ENCODE measurements at places on chromosomes 16 and 17. TPM values are rescaled to one million over a fixed set of nuclear protein-coding genes. Genes with fewer than 3 reads are reported as not detected.

DNA sequence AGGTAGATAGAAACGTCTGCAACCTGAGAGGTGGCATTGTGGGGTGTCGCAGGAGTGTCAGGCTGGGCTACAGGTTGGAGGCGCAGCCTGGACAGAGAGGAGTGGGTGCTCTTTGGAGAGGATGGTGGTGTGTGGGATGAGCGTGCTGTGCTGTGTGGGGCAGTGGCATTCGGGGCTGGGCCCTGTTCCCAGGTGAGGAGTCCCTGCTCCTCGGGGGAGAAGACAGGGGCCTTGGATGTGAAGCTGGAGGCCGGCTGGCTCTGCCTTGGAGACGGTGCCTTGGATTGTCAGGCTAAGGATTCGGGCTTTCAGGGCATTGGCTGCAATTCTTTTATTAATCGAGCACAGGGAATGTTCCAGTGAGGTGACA is 69.3 kb downstream of the BANP start:
- peaks cover 76% of the 10 kb centered on the region for H3K36me3 ChIP-seq
- H3K4me3 ChIP-seq = no peak overlapping the region
- H3K27me3 ChIP-seq = no peaks in the 10 kb centered on the region
- H3K4me1 ChIP-seq = peaks cover 8% of the 10 kb centered on the region
- no peak for DNase-seq

DNA sequence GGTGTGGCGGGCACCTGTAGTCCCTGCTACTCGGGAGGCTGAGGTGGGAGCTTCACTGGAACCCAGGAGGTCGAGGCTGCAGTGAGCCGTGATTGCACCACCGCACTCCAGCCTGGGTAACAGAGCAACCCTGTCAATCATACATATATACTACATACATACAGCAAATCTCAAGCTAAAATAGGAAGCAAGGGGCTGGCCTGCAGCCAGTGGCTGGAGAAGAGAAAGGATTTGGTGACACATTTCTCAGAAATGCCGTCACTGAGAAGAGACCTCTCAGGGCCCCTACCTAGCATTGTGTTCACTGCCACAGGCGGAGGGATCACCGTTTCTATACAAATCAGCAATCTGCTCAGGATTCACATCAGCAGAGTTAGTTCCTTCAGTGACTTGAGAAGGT is 16.9 kb downstream of the NARF start:
- H3K27ac ChIP-seq = no peak overlapping the region
- H3K27me3 ChIP-seq = no peaks in the 10 kb centered on the region

DNA sequence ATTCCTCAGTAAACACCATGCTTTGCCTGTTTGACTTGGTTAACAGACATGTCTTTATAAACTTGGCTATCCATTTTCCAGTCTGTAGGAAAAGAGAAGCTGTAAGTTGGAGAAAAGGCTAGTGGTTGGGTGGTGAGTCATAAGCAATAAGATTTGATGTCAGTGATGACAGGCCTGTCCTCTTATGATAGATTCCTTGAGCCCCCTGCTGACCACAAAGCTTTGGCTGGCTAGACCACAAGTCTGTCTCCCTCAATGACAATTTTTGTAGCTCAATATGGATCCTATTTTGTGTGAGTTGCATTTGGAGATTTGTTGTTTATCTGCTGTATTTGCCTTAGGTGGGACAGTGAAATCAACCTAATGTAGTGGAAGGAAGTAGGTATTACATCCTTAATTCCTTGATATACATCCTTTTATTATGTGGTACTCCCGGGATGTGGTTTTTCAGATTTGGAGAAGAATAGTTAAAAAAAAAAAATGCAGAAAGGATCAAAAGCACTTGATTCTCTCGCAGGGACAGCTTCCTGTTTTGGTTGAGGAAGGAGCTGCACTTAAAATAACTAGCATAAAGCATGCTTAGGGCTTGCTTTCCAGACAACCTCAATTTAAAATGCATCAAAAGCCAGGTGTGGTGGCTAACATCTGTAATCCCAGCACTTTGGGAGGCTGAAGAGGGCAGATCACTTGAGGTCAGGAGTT is 67.4 kb downstream of the SIAH1 start:
- no peak for DNase-seq
- H3K36me3 ChIP-seq = peaks cover 44% of the 10 kb centered on the region
- no peaks in the 10 kb centered on the region for H3K27me3 ChIP-seq
- H3K4me1 ChIP-seq = peaks cover 23% of the 10 kb centered on the region

Gene SOX8
- 0.18 TPM for total RNA-seq

Gene CLEC19A
- not detected for total RNA-seq

Gene PLEKHH3
- total RNA-seq = 1.4 TPM

- peaks cover 14% of the 10 kb centered on the region for H3K4me1 ChIP-seq
- H3K27ac ChIP-seq = no peak overlapping the region
- H3K36me3 ChIP-seq = no peaks in the 10 kb centered on the region
- DNase-seq = no peak
Observed at GRCh38 chr16:24610416-24610755, 71.0 kb downstream of the RBBP6 start.

- H3K27ac ChIP-seq = no peak overlapping the region
- peaks cover 32% of the 10 kb centered on the region for H3K4me1 ChIP-seq
- no peaks in the 10 kb centered on the region for H3K27me3 ChIP-seq
Observed at GRCh38 chr17:10161386-10161785, 37.0 kb downstream of the GAS7 start.

DNA sequence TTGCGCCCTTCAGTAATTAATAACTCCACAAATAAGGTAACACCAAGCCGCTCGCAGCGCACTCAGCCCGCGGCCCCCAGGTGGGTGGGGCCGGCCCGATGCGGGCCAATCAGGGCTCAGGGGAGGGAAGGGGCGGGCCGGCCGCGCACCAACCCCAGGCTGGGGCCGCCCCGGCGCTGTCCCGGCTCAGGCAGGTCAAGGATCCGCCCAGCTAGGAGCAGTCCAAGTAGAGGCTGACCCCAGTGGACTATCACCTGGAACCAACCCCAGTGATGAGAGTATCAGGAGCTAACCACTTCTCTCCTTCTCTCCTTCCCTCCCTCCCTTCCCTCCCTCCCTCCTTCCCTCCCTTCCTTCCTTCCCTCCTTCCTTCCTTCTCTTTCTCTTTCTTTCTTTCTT is 110.8 kb downstream of the C16orf78 start:
- H3K4me1 ChIP-seq = peaks cover 9% of the 10 kb centered on the region
- peaks cover 6% of the 10 kb centered on the region for H3K27me3 ChIP-seq
- no peaks in the 10 kb centered on the region for H3K36me3 ChIP-seq
- peak overlapping the region; percentile 4 for H3K4me3 ChIP-seq

- no peak overlapping the region for H3K4me3 ChIP-seq
- H3K27ac ChIP-seq = no peak overlapping the region
Observed at GRCh38 chr16:79036541-79036940, 564.0 kb downstream of the MAF start.

Gene TBC1D3G
- not detected for total RNA-seq

- peak overlapping the region; percentile 59 for H3K4me3 ChIP-seq
- no peak overlapping the region for H3K27ac ChIP-seq
- H3K36me3 ChIP-seq = no peaks in the 10 kb centered on the region
- DNase-seq = no peak
- peaks cover 31% of the 10 kb centered on the region for H3K27me3 ChIP-seq
Observed at GRCh38 chr17:56597495-56597990, 4.0 kb downstream of the NOG start.

Gene PLD2
- 49.9 TPM for total RNA-seq

- no peak overlapping the region for H3K4me3 ChIP-seq
- no peaks in the 10 kb centered on the region for H3K4me1 ChIP-seq
- no peak for DNase-seq
- no peaks in the 10 kb centered on the region for H3K36me3 ChIP-seq
Observed at GRCh38 chr17:69711541-69711940, 297.0 kb downstream of the MAP2K6 start.

- no peaks in the 10 kb centered on the region for H3K36me3 ChIP-seq
- H3K4me3 ChIP-seq = peak overlapping the region; percentile 78
- peaks cover 34% of the 10 kb centered on the region for H3K27me3 ChIP-seq
- peaks cover 18% of the 10 kb centered on the region for H3K4me1 ChIP-seq
- peak; percentile 31 for DNase-seq
Observed at GRCh38 chr16:74999609-75000480, 1.0 kb downstream of the ZNRF1 start.

Gene TMC7
- not detected for total RNA-seq

DNA sequence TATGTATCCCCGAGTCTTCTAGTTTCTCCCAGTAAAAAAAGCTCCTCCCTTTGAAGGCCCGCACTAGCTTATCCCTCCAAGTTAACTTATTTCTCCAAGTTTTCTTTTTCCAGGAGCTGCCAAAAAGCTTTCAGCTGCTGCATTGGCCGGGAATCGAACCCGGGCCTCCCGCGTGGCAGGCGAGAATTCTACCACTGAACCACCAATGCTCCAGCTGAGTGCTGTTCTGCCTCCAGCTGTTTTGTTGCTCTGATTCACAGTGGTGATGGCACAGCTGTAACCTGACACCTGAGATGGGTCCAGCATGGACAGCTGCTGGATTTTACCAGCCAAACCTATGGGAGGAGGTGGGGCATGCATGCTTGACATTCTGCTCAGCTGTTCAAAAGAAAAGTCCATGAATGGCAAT is 22.1 kb downstream of the VAC14 start:
- DNase-seq = no peak
- no peak overlapping the region for H3K4me3 ChIP-seq
- H3K36me3 ChIP-seq = peaks cover 87% of the 10 kb centered on the region
- no peaks in the 10 kb centered on the region for H3K4me1 ChIP-seq
- H3K27me3 ChIP-seq = no peaks in the 10 kb centered on the region

Gene TMEM231
- 4.0 TPM for total RNA-seq

- DNase-seq = no peak
- no peaks in the 10 kb centered on the region for H3K27me3 ChIP-seq
- no peak overlapping the region for H3K27ac ChIP-seq
- peaks cover 18% of the 10 kb centered on the region for H3K4me1 ChIP-seq
- peak overlapping the region; percentile 63 for H3K4me3 ChIP-seq
Observed at GRCh38 chr16:89685916-89686315, 573 bp upstream of the CDK10 start.

Gene MYH2
- not detected for total RNA-seq

DNA sequence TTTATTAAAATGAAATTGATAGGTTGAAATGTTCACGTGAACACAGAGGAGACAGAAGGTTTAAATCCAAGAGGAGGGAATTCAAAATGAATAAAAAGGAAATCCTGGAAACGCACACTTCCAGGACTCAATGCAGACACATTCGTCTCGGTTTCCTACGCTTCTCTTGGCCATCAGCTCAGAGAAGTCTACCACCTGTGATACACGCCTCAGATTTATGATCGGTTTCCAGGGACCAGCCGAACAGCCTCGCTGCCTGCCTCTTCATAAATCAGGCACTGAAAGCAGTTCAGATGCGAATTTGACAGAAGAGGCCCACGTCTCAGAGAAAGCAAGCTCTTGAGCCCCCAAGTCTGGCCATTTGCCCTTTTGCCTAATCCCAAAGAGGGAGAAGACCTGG is 125.5 kb upstream of the IRX3 start:
- no peak for DNase-seq
- no peaks in the 10 kb centered on the region for H3K36me3 ChIP-seq
- no peak overlapping the region for H3K4me3 ChIP-seq

DNA sequence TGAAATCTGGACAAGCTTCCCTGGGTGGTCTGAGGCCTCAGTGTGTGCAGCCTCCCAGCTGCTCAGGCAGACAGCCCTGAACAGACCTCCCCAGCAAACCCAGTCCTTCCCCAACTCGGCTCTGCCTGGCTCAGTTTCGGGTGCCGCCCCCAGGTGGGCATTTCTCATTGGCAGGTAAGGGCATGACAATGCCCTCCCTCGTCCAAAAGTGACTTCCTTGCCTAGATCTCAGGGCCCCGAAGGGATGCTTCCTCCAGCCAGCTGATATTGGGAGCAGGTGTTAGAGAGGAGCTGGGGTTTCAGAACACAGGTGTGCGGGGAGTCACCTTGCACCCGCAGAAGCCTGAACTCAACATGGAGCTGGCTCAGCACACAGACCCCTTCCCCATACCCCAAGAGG is 3.8 kb upstream of the PPL start:
- no peak overlapping the region for H3K27ac ChIP-seq
- no peak overlapping the region for H3K4me3 ChIP-seq
- DNase-seq = no peak

DNA sequence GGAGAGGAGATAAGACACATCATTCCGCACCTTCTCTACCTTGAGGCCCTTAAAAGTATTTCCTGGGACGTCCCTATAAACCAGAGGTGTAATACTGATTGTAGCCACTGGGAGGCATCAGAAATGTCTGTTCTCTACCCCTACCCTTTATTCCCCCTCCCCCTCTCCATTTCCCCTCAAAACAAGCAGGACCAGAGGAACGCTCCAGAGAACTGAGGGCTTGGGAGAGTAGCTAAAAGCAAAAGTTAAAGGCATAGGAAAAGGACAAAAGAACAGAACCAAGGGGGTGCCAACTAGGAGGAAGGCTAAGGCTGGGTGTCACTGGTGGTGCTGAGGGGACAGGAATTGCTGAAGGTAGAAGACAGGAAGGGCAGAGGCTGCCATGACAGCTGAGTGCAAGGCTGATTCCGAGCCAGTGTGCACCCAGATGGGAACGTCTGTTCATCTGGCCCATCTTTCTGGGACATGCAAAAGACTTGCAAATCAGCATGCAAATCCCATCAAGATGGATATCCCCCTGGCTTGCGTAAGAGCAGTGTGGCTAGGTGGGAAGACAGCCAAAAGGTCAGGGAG is 6.7 kb downstream of the CAMTA2 start:
- peak overlapping the region; percentile 2 for H3K4me3 ChIP-seq
- H3K4me1 ChIP-seq = peaks cover 41% of the 10 kb centered on the region
- peaks cover 61% of the 10 kb centered on the region for H3K36me3 ChIP-seq
- H3K27ac ChIP-seq = peak overlapping the region; percentile 37

Gene RND2
- total RNA-seq = 0.13 TPM

DNA sequence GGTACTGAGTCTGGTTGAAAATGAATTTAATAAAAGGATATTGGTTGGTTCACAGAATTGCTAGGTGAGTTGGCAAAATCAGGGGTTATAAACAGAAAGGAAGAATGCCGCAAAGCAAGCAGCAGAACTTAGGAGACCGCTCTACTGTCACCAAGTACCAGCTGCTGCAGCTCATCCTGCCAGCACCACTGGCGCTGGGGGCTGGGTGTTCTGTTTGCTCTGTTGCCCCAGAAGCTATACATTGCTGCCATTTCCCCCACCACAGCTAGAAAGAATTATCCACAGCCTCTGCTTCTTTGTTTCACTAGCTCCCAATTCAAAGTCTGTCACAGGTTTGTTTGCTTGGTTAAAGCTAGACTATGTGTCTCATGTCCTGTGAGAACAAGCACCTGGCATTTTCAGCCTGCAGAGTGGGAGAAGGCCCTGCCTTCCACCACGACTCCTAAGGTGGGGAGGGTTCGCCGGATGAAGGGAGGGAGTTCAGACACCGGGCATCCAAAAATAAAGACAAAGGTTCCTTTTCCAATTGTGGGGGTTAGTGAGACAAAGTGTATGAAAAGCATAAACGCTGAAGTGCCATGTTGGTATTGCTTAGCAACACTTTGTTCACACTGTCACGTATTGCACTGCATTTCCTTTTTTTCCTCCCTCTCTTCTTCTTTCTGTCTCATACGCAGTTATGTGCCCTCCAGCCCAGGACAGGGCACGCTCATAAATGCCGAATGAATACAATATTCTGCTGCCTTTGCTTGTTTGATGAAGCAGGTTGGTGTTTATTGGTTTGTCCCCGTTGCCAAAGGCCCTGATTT is 9.6 kb upstream of the CPD start:
- H3K36me3 ChIP-seq = no peaks in the 10 kb centered on the region
- no peak overlapping the region for H3K4me3 ChIP-seq

DNA sequence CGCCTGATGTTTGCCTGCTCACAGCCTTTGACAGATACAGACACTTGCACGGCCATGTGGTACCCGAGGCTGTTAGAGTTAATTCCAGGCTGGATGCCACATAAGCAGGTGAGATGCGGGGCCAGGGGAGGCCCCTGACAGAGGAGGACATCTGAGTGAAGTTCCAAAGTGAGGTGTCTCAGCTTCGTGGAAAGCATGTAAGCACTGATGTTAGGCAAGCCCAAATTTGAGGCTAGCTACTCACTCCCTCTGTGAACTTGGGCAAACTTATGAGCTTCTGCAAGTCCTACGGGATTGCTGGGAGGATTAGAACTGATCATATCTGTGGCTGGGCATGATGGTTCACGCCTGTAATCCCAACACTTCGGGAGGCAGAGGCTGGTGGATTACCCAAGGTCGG is 39.3 kb upstream of the MARCHF10 start:
- DNase-seq = no peak
- peaks cover 2% of the 10 kb centered on the region for H3K27me3 ChIP-seq
- H3K4me1 ChIP-seq = no peaks in the 10 kb centered on the region

Measured in activated B cell treated with CpG ODN at 0.5 μM for 24 hours (primary cell).